ENCODE measurements at places on chromosomes 6 and 20.
A peak's percentile ranks its signal among the peaks of the same experiment; 100 is the strongest.

GRCh38 chr20:34970846-34971560 is 15.3 kb downstream of the MYH7B start:
- no peak for DNase-seq

GRCh38 chr20:5784735-5785134 is 34.5 kb downstream of the SHLD1 start:
- DNase-seq = no peak

DNA sequence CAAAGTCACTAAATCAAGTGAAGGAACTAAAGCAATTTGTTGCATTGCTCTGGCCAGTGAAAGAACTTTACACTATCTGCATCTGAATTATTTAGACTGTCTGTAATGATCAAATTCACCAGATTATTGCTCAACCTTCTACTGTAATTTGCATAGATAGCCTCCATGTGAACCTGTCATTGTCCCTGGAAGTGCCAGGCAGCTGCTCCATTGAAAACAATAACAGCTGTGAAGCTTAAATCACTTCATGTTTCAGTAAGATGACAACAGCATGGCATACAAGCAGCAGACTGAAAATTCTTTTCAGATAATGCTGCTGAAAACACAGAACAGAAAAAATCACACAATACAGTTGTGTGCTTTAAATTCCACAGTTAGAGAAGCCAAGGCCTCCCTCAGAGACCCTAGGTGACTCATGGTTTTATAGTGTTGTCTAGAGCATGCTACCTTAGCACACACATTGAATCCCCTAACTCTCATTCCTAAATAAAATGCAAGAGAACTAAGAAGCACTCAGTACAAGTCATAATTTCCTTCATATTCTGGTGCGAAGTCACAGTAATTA is 248.9 kb downstream of the TPBG start:
- DNase-seq = no peak

DNA sequence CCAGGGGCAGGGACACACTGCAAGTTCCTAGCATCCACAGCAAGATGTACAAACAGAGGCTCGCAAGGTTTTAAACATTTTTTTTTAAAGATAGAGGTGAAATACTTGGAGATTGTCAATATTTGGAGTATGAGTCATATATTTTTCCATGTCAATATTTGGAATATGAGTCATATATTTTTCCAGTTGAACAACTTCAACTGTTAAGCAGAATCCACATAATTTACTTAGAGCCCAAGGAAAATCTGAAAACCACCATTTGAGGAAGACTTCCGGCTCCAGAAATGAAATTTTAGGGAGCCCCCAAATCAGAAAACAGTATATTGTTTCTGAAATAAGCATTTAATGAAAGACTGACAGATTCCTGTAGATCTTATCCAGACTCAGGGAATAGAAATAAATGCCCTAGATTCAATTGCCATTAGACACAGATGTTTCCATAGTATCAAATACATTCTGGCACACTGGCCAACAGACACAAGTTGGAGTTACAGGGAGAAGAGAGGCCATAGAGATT is 51.6 kb upstream of the FAM184A start:
- DNase-seq = no peak

DNA sequence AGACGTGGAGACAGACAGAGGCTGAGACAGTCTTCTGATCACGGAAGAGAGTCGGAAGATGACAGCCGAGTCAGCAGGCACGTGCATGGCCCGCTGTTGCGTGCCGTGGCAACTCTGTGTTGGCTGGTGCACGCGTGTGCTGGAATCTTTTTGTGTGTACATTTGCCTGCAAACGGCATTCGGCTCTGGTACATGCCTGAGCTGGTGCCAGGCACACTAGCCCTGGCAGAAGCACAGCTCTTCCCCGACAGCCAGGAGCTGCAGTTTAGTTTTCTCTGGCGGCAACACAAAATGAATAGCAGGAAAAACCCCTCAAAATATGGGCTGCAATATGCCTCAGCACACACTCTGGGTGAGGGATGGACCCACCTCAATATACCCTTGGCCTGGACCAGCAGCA is 769 bp upstream of the PDYN start:
- DNase-seq = no peak

DNA sequence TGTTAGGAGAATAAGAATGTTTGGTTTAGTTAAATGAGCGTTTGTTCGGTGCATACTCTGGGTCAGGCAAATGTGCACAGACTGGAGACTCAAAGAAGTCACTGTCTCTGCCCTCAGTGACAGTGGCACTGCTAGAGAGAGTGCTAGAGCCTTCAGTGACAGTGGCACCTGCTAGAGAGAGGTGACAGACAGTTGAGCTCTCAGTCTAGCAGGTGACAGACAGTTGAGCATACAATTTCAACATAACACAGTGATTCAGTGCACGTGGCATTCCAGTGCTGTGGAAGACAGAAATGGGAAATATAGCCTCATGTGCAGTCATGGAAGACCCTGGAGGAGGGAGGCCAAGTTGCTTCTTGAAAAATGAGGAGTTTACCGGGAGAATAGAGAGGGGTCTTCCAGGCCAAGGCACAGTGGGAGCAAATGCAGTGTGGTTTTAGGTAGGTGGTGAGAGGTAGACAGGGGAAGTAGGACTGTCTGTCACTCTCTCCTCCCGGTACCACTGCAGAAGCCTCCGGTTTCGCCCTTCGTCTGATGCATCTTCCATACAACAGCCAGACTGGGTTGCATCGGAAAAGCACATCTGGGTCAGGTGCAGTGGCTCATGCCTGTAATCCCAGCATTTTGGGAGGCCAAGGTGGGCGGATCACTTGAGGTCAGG is 107.9 kb upstream of the CLDN20 start:
- DNase-seq = peak; percentile 22

DNA sequence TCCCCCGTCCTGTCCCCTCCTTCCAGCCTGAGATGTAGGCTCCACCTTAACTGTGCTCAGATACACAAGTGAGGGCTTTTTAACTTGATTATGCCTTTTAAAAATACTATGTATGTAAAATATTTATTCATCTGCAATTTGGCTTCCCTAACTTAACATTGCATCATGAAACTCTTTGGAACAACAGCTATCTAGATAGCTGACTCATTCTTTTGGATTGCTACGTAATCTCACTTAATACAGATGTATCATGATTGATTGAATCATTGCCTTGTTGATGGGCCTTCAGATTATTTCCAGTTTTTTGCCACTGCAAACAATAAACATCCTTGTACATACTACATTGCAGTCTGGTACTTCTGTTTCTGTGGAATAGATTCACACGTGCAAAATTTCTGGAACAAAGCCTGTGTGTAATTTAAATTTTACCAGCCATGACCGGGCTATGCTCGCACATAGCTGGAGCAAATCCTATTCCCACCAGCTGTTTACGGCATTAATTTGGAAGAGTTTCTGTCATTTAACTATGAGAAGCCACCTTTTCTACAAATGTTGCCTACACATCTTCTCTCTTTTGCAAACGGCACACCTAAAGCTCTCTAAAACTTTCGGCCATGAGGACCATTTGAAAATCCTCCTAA is 6.5 kb downstream of the PRND start:
- DNase-seq = no peak

DNA sequence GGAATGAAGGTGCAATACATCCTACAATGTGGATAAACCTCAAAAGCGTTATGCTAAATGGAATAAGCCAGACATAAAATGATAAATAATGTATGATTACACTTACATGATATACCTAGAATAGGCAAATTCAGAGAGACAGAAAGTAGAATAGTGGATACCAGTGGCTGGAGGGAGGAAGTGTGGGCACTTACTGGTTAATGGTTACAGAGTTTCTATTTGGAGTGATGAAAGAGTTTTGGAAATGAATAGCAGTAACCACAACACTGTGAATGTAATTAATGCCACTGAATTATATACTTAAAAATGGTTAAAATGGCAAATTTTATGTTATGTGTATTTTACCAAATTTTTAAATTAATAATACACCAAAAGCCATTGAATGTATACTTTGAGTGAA is 71.4 kb upstream of the CST7 start:
- no peak for DNase-seq

DNA sequence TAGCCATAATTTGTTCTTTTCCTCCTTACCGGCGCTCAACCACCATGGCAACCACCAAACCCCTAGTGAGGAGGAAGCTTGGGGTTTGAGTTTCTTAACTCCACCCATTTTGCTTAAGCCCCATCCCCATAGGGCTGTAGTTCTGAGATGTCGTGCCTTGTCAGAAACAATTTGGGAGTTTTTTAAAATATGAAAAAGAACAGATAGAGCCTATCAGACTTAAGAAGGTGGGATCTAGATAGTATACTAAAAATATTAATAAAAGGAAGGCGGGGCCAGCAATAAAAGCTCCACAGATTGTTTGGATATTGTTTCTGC is 5.6 kb downstream of the BRD2 start:
- DNase-seq = no peak

- DNase-seq = no peak
These were observed 102.0 kb upstream of the RPS6KA2 start for GRCh38 chr6:166728884-166729530.

- no peak for DNase-seq
These were observed 10.8 kb downstream of the L3MBTL3 start for GRCh38 chr6:130029163-130029562.

DNA sequence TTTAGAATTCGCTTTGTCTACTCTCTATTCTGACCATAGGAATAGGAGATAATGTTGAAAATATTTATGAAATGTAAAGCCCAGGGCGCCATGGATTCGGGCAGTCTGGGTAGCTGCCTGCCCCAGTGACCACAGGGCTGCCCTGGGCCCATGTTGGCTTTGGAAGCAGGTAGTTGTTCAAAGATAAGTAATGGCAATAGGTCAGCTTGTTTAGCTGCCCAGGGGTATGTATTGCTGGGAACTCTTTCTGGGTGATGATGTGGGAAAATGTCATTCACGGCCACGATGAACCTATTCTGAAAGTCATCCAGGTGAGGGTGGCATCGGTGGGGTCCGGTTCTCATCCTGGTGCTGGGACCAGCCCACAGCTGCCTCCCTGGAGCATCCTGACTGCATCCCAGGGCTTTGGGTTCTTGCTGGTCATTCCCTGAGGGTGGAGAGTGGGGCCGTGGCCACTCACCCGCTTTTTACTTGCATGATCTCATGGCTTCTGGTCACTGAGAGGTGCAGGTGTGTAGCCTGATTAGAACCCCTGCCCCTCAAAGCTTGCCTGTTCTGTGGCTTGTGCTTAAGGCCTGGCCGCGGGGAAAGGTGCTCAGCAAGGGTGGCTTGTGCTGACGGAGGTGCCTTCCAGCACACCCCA is 102.8 kb downstream of the ERMARD start:
- DNase-seq = no peak

- no peak for DNase-seq
These were observed 22.2 kb upstream of the TULP4 start for GRCh38 chr6:158290040-158290439.

DNA sequence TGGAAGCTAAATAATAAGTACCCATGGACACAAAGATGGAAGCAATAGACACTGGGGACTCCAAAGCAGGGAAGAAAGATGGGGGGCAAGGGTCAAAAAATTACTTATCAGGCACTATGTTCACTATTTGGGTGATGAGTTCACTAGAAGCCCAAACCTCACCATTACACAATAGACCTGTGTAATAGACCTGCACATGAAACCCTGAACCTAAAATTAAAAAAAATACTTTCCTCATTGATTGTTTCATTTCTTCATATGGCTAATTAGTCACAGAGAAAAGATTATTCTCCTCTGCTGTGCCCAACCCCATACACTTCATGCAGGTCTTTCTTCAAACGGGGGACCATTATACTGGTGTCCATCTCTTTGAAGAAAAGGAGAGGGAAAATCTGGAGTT is 213.0 kb upstream of the DTNBP1 start:
- no peak for DNase-seq

- no peak for DNase-seq
These were observed 413.9 kb upstream of the JARID2 start for GRCh38 chr6:14831937-14832336.

GRCh38 chr6:2870046-2870636 is 28.5 kb upstream of the SERPINB1 start:
- DNase-seq = no peak

- no peak for DNase-seq
These were observed 77.4 kb upstream of the CST7 start for GRCh38 chr20:24871480-24872213.

DNA sequence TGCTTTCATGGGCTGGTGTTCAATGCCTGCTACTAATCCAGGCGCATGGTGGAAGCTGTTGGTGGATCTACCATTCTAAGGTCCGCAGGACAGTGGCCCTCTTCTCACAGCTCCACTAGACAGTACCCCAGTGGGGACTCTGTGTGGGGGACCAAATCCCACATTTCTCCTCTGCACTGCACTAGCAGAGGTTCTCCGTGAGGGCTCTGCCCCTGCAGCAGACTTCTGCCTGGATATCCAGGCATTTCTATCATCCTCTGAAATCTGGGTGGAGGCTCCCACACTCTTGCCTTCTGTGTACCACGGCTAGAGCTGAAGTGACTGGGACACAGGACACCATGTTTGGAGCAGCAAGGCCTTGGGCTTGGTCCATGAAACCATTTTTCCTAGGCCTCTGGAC is 134.1 kb upstream of the C6orf118 start:
- no peak for DNase-seq

- no peak for DNase-seq
These were observed 81.2 kb downstream of the SLC23A2 start for GRCh38 chr20:4920131-4920530.

- no peak for DNase-seq
These were observed 49.8 kb downstream of the CPXM1 start for GRCh38 chr20:2750491-2751251.

- DNase-seq = peak; percentile 10
These were observed 169.4 kb downstream of the TAF4 start for GRCh38 chr20:61896058-61896961.
